ENCODE measurements at places on chromosomes 5 and 9.

- peak; percentile 36 for DNase-seq
Measured at GRCh38 chr5:80072103-80073073, 37.2 kb downstream of the THBS4 start.

GRCh38 chr5:96338624-96339415, 94.2 kb downstream of the PCSK1 start:
- DNase-seq: peak; percentile 59

DNA sequence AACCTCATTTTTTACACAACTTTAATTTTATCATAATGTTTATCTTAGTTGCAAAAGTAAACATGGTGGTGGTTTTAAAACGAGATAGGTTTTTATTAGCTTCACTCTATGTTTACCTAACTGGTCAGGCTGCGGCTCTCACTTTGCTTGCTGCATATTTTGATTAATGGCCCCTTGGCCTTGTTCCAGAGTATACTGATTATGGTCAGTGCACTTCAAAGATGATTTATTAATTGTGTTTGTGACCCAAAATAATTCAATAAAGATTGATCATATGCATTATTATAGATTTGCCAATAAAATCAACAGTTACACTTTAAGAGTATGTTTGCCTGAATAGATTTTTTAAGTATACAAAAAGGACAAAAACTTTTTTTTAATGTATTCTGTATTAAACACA, 188.0 kb downstream of the XRCC4 start:
- peak; percentile 39 for DNase-seq

GRCh38 chr9:85645909-85646627, 95.7 kb downstream of the AGTPBP1 start:
- no peak for DNase-seq

DNA sequence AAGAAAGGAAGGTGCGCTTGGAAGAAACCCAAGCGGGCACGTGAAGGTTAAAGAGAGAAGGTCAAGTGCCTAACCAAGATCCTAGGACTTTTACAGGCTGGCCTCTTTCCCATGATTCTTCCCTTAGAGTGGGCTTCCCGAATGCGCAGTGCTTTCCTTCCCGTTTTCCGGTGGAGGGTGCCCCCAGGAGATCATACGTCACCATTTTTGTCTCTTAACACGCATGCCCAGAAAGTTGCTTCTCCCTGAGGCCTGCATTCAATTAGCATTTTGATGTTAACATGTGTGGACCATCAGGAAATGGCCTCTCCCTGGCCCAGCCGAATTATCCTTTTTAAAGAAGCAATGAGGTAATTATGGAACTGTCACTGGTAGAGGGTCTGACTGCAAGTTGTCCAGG, 1.9 kb upstream of the RUSC2 start:
- DNase-seq: no peak

GRCh38 chr9:98569491-98569890, 139.2 kb downstream of the GABBR2 start:
- no peak for DNase-seq

DNA sequence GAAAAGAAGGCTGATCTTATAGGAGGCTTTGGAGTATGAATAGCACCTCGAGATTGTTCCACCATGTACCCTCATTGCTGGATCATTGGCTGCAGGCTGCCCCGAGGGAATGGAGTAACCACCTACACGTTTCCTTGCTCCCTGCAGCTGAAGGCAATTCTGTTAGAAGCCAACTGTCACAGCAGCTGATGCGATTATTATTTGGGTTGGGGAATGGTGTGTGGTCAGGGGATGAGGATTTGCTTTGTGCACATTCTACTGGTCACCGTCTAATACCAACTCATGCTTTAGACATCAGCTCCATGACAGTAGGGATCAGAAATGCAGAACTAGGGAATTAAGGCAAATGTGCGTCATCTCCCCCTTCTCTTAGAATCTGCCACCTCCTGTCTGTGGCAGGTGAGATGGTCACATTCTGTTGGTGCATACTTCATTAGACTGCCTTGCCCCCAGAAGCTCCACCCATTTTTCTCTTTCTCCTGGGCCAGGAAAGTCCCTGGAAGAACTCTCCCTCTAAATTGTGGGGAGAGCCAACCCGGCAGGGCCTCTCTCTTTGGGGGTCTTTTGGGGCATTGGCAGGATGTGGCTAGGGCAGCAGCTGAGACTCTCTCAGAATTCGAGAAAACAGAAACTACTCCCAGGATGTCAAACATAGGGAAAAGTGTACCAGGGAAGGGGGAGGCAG, 32.8 kb downstream of the NEUROG1 start:
- DNase-seq: no peak

DNA sequence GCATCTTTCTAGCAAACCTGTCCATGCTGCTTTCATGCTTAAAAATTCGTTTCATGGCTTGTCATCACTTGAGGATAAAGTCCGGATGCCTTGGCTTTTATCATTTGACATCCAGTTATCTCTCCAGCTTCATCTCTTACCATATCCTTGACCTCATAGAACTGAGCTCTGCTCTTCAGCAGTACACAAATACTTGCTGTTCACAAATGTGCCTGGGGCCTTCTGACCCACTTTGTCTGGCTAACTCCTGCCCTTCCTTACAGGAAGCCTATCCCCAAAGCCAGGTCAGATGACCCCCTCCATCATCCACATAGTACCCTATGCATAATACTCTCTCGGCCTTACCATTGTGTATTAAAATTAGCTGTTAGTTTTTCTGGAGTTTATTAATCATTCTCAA, 249.1 kb downstream of the SAXO1 start:
- no peak for DNase-seq

GRCh38 chr9:76255781-76256455, 138.3 kb downstream of the RFK start:
- DNase-seq: peak; percentile 99

DNA sequence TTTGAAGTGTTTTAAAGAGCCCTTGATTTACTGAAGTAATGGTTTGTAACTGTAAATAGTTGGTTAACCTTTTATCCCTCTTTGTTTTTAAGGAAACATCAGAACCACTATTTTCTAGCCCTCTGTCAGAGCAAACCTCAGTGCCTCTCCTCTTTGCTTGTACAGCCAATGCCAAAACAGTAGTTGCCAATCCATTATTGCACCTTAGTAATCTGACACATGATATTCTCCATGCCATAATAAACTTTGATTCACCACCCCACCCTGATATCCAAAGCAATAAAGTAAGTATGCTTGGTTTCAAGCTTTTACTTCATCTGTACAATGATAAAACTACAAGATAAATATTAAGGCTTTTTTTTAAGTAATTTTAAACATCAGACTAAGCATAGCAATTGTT, 100.8 kb downstream of the DMXL1 start:
- DNase-seq: no peak

GRCh38 chr9:113317777-113318176, 14.6 kb upstream of the RNF183 start:
- peak; percentile 54 for DNase-seq

- DNase-seq: no peak
Measured at GRCh38 chr9:137390553-137391410, 32.2 kb downstream of the EXD3 start.

- peak; percentile 98 for DNase-seq
Measured at GRCh38 chr9:16062542-16063240, 509.8 kb downstream of the CCDC171 start.

DNA sequence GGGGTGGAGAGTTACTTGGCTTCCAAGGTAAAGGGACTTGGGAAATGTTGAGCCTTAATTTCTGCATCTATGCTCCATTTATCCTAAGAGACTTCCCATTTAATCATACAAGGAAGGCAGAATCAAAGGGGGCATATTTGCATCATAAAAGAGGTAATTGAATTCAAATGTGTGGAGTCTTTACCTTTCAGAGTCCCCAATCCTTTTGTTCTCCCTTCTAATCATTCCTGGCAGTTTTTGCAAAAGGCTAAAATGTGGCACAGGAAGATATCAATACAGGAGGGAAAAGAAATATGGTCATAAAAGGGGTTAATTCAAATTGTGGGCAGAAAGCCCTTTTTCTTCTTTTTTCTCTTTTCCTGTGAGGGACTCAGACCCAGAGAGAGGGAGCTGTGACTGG, 69.5 kb downstream of the SFXN1 start:
- DNase-seq: no peak

- no peak for DNase-seq
Measured at GRCh38 chr5:37791321-37791720, 48.5 kb downstream of the GDNF start.

GRCh38 chr5:155066886-155067595, 53.5 kb downstream of the KIF4B start:
- DNase-seq: no peak

DNA sequence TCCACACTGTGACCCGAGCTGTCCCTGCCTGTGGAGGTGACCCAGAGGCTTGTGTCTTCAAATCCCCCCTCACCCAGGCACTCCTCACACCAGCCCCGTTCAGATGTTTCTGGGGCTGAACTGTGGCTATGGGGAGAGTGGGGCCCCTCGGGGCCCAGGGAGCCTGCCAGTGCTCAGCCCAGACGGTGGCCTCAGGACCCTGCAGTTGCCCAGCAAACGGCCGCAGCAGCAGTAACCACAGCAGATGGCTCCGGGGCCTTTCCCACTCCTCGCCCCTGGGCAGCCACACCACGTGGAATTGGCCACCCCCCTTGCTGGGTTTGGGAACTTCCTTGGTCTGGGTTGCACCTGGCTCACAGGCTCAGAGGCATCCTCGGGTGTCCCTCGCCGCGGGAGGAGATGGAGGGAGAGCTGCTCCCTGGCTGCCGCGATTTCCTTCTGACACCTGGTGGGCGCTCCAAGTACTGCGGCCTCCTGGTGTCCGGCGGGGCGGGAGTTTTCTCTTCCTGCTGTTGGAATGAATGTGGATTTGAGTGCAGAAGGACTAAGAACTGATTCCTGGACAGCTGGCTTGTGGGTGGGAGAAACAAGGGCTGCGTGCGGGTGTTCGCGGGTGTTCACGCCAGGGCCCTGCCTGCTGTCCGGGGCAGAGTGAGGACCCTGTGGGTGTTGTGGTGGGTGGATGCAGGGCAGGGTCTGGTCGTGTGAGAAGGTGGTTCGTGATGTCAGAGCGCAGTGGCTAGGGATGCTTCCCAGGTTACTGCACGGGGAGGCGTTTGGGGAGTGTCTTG, 97.5 kb downstream of the COL5A1 start:
- DNase-seq: peak; percentile 46

DNA sequence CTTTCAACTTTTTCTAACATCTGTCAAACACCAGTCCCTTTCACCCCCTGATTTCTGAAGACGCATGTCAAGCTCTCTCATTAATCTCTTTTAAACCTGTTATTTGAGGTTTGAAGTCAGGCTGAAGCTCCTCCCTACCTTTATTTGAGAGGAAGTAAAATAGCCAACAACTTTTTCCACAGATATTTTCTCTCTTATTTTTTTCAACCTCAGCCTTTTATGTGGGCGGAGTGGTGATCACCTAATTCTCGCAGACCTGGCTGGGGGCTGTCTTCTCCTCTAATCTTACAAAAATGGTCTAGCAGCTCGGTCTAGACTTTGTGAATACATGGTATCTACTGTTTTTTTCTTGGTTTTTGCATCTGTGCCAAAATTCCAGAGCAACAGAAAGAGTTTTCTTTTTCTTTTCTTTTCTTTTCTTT, 395.7 kb upstream of the ACTBL2 start:
- no peak for DNase-seq
